ENCODE measurements at places on chromosomes 7 and 10.

GRCh38 chr7:71793251-71793650 is 618.9 kb downstream of the CALN1 start:
- no peak for ATAC-seq

GRCh38 chr7:33748793-33749192 is 156.5 kb upstream of the BMPER start:
- no peak for ATAC-seq

GRCh38 chr7:54245020-54245419 is 297.2 kb upstream of the VSTM2A start:
- ATAC-seq: no peak

DNA sequence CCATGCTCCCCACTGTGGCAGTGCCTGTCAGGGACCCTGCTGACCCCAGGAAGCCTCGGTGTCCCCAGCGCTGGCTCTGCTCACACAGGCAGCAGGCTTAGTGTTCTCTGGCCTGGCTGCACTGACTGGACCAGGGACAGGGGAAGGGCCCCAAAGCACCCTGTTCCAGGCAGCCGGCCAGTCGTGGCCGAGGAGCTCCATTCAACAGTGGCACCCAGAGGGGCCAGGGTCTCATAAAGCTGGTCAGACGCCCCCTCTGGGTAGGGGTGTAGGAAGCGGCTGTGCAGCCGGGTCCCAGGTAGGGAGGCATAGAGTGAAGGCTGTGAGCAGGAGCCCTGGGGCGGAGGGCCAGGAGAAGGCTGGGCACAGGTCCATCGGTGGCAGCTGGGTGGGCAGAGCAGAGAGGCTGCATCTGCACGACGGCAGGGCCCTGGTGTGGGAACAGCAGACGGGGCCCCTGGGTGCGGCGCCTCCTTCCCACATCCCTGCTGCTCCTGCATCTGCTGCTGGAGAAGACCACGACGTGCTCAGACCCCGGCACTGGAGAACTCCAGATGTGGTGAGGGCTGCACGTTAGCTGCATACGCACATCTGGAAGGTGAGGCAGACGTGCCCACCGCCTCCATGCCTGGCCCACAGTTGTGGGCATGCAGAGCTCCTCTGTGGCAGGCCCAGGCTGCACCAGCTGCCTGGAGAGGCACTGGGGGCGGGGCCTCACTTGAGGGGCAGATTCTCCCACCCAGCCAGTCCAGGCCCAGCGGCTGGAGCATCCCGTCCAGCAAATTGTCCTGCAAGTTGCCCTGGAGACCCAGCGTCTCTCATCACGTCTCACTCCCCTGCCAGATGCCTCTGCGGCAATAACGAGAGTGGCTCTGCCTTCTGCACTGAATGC is 25.1 kb downstream of the MNX1 start:
- peak; percentile 27 for ATAC-seq

- ATAC-seq: peak; percentile 35
Measured at GRCh38 chr7:30184791-30185487, 50.2 kb downstream of the MTURN start.

DNA sequence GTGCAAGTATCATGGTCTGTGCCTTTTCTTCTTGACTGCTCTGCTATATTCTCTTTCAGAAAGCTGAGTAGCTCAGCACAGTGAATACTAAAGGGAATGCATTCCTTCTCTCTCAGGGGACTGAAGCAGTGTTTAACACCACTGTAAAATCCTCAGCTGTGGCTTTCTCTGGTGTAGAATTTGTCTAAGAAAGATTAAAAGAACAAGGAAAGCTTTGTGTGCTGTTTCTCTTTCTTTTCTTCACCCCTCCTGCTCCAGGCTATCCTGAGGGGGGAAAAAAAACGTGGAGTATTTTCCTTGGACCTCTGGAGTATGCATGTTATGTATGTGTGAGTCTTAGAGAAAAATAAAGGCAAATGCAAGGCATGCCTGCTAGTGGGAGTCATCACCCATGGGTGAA is 383.9 kb downstream of the AUTS2 start:
- no peak for ATAC-seq

GRCh38 chr7:20713792-20714191 is 72.9 kb downstream of the SP8 start:
- ATAC-seq: no peak

DNA sequence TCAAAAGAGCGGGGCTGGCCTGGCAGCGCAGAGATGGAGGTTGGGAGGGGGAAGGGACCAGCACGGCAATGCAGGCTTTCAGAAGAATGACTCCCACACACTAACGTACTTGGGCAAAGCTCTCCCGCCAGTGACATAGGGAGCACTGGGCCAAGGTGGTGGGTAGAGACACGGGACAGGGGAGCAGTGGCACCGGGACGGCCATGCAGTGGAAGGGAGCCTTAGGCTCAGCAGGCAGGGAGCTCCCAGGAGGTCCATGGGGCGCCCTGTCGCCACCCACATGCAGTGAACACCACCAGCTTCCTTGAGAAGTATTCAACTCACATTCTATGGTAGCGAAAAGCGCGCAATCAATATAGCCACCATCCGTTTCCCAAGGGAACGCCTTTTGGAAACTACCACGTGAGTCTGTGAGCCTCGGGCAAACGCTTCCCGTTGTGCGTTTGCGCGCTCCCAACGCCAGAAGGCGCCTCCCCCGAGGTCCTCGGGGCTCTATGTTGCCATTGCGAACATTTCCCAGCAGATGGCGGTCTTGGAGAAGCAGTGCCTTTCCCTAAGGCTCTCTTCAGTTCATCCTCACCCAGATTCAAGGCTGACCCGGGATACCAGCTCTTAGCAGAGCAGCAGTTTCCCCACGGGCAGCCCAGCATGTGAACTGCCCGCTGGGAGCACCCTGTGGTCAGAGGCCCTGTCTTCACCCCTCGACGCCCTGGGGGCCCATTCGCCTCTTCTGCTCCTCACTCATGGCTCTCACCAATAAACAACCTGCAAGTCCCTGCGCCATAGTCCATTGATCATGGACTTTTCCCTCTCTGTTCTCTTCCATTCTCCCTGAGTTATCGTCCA is 16.4 kb upstream of the OPALIN start:
- ATAC-seq: peak; percentile 89

- ATAC-seq: peak; percentile 77
Measured at GRCh38 chr7:31744294-31744874, 57.4 kb downstream of the PPP1R17 start.

DNA sequence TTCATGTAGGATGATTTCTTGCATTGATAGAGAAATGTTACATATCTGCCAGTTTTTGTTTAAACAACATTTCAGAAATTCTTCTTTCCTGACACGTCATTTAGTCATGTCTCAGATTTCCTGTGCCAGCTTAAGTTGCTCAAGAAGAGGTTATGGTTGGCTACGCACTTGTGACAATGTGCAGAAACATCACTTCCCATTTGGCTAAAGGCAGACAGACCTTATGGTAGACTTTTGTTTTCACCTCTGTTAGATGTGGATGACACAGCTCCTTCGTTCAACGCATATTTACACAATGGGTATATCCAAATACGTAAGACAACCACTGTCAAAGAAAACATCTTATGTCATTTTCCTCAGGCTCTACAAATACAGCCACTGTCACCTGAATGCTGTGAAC is 125.8 kb downstream of the DOCK4 start:
- ATAC-seq: peak; percentile 74

DNA sequence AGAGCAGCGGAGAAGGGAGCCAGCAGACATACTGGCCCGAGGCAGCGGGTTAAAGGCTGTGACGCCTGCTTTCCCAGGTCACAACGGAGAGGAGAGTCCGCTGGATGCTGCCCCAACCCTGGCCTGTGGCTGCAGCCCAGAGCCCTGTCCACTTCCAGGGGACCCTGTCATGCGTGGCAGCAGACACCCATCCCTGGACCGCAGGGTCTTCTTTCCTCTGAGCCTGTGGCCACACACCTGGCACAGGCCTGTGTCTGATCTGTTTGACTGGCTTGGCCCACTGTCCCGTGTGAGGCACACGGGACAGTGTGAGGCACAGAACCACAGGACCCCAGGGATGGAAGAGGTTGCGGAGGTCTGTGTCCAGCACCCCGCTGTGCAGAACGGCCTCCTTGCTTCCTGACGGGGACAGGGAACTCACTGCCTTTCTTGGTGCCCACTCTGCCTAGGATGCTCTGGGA is 42.4 kb downstream of the INSIG1 start:
- ATAC-seq: no peak

DNA sequence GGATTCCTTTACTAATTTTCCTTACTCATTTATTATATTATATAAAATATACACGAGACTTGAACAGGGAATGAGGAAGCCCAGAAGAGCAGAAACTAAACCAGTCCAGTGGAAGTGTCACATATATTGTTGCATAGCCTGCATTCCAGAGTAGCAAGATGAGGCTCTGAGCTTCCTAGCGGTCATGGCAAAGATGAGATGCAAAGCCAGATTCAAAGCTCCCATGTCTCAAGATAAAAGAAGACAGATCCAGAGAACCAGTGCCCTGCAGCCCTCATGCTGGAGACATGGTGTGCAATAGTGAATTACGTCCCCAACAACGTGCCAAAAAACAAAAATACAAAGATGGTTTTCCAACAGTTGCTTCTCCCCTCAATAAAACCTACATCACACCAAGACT is 59.7 kb downstream of the COBL start:
- no peak for ATAC-seq

GRCh38 chr7:135756191-135756590 is 7.6 kb upstream of the FAM180A start:
- ATAC-seq: no peak

- ATAC-seq: no peak
Measured at GRCh38 chr7:64863021-64863420, 40.1 kb upstream of the ZNF273 start.

- ATAC-seq: peak; percentile 96
Measured at GRCh38 chr7:21580073-21580521, 37.3 kb downstream of the DNAH11 start.

DNA sequence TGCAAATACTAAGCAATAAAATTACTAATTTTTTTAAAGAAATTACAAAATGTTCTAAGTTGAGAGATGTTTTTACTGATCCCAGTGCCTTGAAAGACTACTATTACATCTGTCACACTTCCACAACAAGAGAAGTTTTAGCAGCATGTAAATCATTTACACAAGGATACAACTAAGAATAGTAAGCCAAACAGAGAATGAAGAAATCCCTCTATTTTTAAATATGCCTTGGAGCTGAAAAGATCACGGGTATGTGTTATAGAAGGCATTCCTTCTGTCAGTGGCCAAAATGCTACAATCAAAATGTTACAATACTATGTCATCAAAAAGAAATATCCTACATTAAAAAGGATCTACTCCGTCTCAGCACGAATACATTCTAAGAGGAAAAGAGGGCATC is 52.6 kb downstream of the LARP4B start:
- ATAC-seq: no peak

DNA sequence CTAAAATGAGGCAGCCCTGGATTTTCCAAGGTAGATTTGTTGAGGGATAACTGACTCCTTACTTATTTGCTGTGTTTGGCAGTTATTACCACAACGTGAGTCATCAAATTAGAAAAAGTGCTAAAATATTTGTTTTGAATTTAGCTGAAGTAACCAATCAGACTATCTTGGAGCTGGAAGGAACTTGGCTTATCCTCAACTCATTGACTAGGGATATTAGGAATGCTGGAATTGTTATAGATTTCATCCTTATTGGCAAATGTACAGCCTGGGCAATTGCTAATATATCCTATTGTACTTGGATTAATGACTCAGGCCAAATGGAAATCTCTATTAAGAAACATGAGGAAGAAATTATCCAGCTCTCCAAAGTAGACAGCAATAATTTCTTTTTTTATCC is 1189.0 kb upstream of the LRRN3 start:
- ATAC-seq: no peak
